ENCODE measurements at places on chromosomes 2 and 18.

- DNase-seq = no peak
These were observed 70.4 kb upstream of the ST3GAL5 start for GRCh38 chr2:85959185-85959584.

DNA sequence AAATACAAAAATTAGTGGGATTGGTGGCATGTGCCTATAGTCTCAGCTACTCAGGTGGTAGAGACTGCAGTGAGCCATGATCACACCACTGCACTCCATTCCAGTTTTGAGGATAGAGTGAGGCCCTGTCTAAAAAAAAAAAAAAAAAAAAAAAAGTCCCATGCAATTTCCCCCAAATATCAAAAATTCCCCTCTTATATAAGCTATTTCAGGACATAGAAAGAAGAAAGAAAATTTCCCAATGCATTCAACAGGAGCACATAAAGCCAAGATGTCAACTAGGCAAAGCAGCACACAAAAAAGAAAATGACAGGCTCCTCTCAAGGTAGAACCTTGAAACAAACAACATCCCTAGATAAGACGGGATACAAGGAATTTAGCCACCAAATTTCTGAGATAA, 213.3 kb downstream of the TCF4 start:
- no peak for DNase-seq

DNA sequence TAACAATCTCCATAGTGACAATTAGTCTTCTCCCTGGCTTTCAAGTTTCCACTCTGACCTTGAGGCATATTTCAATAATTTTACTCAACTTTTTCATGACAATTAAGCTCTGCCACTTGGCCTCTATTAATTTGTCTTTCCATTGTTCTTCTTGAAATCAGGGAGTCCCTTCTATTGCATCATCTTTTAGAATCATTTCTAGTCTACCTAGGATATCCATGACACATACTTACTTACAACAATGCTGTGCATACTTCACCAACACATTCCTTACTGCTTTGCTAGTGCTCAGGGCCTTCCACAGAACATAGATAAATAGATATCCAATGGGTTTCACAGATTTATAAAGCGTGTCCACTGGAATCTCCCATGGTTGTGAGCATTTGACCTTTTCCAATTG, 331.5 kb upstream of the LRP1B start:
- DNase-seq = no peak

DNA sequence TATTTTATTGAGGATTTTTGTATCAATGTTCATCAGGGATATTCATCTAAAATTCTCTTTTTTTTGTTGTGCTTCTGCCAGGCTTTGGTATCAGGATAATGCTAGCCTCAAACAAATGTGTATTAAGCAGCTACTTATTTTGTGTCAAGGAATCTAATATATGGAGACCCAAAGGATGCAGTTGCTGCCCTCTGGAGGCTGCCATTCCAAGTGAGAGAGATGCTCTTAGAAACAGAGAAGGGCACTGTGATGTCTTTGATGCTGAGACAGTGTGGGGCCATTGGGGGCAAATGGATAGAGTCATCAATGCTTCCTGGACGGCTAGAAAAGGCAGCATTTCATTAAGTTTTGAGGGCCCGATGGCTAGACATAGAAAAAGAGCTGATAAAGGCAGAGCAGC, 292.6 kb downstream of the SETBP1 start:
- no peak for DNase-seq

DNA sequence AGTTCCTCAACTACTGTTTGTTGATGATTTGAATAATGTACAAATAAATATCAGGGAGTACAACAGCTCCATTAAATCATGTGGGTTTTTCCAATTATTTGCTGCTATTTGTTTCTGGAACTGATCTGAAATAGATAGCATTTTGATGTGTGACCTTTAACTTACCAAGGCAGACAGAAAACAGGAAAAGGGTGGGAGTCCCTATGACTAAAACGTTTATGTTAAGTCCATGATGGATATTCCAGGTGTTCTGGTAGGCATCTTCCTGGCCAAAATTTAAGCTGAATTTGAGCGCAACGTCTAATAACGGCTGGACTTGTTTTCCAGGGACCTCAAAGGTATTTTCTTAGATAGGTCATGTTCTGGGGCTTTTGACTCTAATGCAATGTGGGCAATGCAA, 41.6 kb downstream of the WIPF1 start:
- no peak for DNase-seq

GRCh38 chr2:61620244-61621159, 82.3 kb upstream of the XPO1 start:
- DNase-seq = no peak

Measured in stimulated activated CD4-positive, alpha-beta T cell treated with anti-CD3 and anti-CD28 coated beads, Interleukin-15, amount 100 ng/mL, for 1 hour (primary cell).